ENCODE measurements at places on chromosomes 11 and 22. TPM values are rescaled to one million over a fixed set of nuclear protein-coding genes. Genes with fewer than 3 reads are reported as not detected.

The MYBPC3 gene
- total RNA-seq, result 1.1 TPM

The ANO3 gene
- total RNA-seq, result 0.35 TPM

The C11orf21 gene
- 0.35 TPM for total RNA-seq

The KRTAP5-9 gene
- total RNA-seq, result not detected

The NTM gene
- 0.64 TPM for total RNA-seq

The CD6 gene
- total RNA-seq, result 2.3 TPM

The CELF1 gene
- total RNA-seq, result 83.7 TPM

The SOX6 gene
- 5.8 TPM for total RNA-seq

Measured in mucosa of descending colon (tissue), 3 donors.